ENCODE measurements at places on chromosomes 11 and 22. TPM values are rescaled to one million over a fixed set of nuclear protein-coding genes. Genes with fewer than 3 reads are reported as not detected.

NXPE2 gene
- 0.22 TPM for total RNA-seq

ANO5 gene
- 79.7 TPM for total RNA-seq

SLC22A6 gene
- total RNA-seq: not detected

C11orf21 gene
- 36.0 TPM for total RNA-seq

OR51B5 gene
- total RNA-seq: not detected

RAB3IL1 gene
- 9.5 TPM for total RNA-seq

CCDC116 gene
- total RNA-seq: 0.11 TPM

RFPL1 gene
- total RNA-seq: not detected

H19 gene
- total RNA-seq: 634 TPM

SHANK2 gene
- 0.27 TPM for total RNA-seq

CHRNA10 gene
- total RNA-seq: 1.0 TPM

APOBEC3H gene
- total RNA-seq: 0.41 TPM
